ENCODE measurements at places on chromosomes 3 and 15. TPM values are rescaled to one million over a fixed set of nuclear protein-coding genes. Genes with fewer than 3 reads are reported as not detected.

VILL gene
- total RNA-seq = 17.9 TPM

SHISA5 gene
- total RNA-seq = 67.4 TPM

CFAP44 gene
- 9.3 TPM for total RNA-seq

UQCRC1 gene
- 253 TPM for total RNA-seq

TPRG1 gene
- total RNA-seq = 3.9 TPM

PLA2G4E gene
- total RNA-seq = 0.29 TPM

DUOX1 gene
- total RNA-seq = 1.8 TPM

B3GNT5 gene
- 12.5 TPM for total RNA-seq

SPINK8 gene
- total RNA-seq = not detected

JAGN1 gene
- 24.0 TPM for total RNA-seq

SKIL gene
- 73.5 TPM for total RNA-seq

CCDC191 gene
- total RNA-seq = 7.1 TPM

CHDH gene
- 11.5 TPM for total RNA-seq

Data from metanephros (tissue), 2 donors.